ENCODE measurements at places on chromosomes 6 and 20.

DNA sequence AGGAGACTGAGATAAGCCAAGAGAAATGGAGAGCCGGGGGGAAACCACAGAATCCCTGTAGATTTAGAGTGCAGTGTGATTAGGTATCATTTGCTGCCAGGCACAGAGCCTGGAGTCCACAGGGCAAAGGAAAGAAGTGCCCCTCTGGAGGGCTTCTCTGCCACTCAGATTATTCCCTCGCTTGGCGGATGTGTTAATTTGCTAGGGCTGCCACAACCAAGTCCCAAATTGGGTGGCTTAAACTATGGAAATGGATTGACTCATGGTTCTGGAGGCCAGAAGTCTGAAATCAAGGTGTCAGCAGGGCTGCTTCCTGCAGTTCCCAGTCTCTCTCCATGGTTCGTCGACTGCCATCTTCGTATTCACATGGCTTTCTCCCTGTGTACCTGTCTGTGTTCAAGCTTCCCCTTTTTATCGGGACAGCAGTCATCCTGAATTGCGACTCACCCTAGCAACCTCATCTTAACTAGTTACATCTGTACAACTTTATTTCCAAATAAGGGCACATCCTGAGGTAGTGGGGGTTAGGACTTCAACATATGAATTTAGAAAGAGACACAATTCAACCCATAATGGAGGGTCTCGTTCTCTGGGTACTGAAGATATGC, 122.2 kb downstream of the ANKRD60 start:
- no peak for DNase-seq

DNA sequence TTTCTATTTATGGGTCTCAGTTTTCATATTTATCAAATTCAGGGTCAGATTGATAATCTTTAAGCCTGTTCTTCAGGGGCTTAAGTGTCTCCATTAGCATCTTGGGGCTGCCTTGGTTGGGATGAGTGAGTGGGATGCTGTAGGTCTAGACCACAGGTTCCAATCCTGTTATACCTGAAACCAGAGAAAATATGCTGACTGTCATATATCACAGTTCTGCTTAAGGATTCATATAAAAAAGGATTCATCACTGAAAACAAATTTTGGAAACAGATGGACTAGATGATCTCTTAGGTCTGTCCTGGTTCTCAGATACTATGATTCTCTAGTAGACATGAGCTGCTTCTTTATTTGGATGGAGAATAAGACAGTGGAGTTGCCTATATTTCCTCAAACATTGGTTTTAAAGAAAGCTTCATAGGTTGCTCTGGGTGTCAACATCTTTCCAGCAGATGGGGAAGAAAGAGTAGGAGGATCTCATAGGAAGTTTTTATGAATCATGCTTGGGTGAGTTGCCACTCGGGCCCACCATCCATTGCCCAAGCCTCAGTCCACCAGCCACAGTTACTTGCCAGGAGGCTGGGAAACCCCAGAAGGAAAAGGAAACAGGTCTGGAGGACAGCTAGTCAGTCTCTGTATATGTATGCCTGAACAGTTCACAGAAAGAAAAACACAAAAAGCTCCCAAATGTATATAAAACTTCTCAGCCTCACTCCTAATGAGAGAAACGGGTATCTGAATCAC, 42.9 kb upstream of the MAP7 start:
- DNase-seq = no peak

GRCh38 chr6:138981416-138981815, 6.6 kb downstream of the REPS1 start:
- no peak for DNase-seq

DNA sequence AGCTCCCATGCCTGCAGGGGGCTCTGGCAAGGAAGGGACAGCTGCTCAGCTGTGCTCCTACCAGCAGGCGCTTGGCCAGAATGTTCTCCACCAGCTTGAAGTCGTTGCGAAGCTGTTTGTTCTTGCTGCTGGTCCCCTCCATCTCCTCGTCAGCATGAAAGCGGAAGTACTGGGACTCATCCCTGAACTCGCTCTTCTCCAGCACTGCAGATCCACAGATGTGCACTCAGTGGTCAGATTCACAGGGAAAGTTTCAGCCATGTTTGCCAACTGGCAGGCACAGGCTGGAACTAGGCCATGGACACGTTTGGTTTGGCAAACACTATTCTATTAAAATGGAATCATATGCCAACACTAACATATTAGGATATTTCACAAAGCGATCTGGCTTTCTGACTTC, 167.9 kb downstream of the PREX1 start:
- no peak for DNase-seq

GRCh38 chr20:25744261-25744660, 47.6 kb upstream of the ZNF337 start:
- no peak for DNase-seq

- DNase-seq = no peak
Observed at GRCh38 chr6:111486921-111487320, 3.9 kb upstream of the REV3L start.

- no peak for DNase-seq
Observed at GRCh38 chr6:148272597-148272996, 70.0 kb upstream of the SASH1 start.

DNA sequence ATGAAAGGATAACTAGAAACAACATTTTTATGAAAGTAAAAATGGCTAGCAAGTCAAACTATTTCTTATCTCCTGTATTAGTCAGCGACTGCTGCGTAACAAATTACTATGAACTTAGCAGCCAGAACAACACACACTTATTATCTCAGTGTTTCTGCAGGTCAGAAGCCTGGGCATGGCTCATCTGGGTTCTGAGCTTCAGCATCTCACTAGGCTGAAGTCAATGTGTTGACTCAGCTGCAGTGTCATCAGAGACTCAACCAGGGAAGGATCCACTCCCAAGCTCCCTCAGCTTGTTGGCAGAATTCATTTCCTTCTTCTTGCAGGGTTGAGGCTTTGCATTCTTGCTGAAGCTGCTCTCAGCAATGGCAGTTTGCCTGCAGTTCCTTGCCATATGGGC, 33.2 kb upstream of the IGF2R start:
- DNase-seq = no peak

DNA sequence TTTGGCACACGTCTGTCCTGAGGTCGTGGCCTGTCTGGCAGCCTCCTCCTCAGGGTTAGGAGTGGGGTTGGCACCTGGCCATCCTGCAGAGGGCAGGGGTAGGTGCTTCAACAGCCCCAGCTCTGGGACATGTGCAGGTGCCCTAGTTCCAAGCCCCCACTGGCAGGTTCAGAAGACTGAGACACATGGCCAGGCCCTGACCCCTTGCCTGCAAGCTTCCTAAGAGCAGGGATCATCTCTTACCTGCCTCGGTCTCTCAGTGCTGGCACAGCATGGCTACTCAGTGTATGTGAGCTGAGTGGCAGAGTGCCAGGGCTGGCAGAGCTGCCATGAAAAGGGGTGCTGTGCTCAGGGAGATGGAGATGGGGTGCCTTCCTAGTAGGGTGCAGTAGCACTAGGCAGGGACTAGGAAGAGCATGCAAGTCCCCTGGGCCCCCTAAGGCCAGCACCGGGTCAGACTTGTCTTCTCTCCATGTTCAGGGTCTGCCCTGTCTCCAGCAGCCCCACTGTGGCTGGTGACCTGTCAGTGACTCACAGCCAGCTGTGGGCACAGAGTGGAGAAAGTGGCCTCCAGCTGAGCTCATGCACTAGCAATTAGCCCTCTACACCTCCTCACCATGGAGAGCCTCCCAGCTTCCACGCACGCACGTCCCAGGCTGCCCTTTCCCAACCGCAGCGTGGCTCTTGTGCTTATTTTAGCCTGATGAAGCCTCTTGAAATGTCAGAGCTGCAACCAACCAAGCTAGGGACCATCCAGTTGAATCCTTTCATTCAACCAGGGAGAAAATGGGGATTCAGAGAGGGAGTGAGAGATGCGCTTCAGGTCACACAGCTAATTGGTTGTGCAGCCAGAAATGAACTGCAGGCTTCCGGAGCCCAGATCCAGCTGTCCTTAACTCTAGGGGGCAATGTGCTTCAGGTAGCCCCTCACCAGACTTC, 116.6 kb downstream of the MRPL14 start:
- no peak for DNase-seq

DNA sequence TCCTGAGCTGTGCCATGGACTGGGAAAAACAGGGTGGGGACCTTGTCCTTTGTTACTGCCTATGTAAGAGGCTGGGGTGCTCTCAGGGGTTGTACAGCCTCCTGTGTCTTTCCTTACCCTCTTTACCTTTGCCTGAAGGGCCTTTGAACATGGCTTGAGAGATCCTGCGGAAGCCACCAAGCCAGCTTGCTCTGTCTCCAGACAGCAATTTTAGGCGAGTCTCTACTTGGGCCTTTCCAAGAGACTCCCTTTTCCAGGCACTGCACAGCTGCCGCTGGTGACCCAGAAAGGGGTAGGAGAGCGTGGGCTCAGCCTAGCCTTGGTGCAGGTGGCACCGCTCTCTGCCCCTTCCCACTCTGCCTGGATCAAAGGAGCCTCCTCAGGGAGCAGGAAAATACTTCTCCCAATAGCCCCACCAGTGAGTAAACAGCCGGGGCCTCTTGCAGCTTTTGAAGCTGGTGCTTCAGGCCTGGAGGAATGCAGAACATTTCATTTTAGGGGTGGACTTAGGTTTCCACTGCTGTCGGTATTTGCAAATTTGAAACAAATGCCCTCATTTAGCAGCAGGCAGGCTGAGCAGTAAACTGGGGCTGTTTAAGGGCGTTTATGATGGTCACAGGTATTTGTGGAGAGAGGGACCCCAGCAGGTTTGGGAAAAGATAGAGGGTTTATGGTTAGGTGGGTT, 13.9 kb downstream of the PTK7 start:
- no peak for DNase-seq

DNA sequence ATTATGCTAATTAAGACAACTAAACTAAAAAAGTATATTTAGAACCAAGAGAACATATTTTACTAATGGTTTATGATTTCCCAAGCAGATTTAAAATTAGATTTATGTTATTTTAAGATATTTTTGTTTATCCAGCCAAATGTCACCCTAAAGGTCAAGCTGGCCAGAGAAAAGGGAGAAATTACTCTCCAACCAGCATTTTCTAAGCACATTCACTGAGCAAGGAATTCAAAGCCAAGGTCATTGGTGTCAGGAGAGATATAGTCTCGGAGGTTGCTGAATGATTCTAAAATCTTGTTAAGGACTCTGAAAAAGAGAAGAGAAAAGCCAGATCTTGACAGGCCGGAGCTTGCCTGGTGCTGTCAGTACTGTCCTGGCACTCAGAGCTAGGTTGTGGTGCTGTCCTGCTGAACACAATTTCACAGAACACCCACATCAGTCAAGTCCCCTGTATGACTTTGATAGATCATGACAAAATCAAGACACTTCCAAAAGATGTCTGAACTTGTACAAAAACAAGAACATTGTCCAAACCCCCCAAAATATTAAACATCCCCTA, 222.3 kb upstream of the SMLR1 start:
- no peak for DNase-seq

- no peak for DNase-seq
Observed at GRCh38 chr20:37334450-37334849, 11.5 kb upstream of the SRC start.

DNA sequence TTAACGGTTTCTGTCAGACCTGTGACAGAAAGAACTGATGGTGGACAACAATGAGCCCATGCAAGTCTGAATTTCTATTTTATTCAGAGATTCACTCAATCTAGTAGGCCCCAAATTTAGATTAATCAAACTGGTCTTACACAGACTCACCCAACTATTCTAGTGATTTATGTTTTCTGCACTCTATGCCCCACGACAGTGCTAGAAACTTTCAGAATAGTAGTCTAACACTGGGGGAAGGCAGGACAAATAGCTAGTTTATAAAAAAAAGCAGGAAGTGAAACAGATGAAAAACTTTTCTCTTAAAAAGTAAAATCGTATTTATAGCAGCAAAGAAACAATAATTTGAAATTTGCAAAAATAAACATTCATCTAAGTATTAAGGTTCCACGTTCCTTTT, 5.0 kb downstream of the TCP11 start:
- DNase-seq = no peak

DNA sequence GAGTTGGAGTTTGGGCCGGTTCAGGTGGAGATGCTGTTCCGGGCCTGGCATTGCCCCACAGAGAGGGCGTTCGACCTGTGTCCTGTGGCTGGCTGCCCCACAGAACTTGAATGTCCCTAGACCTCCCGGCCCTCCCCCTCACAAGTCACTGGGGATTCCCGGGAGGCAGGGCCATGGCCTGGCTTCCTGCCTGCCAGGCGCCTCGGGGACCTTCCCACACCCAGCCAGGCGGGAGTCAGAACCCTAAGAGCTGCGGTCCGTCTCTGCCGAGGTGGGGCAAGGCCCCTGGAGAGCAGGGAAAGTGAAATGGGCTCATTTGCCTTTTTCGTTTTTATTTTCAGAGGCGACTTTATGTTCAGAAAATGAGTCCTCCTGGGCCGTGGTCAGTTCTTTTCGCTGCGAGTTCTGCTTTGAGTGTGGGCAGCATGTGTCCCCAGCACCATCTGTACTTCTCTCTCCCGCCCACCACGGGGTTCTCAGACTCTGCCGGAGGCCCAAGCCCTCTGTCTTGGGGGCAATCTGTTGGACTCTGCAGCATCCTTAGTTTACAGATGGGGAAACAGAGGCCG, 8.5 kb downstream of the RBM38 start:
- no peak for DNase-seq

DNA sequence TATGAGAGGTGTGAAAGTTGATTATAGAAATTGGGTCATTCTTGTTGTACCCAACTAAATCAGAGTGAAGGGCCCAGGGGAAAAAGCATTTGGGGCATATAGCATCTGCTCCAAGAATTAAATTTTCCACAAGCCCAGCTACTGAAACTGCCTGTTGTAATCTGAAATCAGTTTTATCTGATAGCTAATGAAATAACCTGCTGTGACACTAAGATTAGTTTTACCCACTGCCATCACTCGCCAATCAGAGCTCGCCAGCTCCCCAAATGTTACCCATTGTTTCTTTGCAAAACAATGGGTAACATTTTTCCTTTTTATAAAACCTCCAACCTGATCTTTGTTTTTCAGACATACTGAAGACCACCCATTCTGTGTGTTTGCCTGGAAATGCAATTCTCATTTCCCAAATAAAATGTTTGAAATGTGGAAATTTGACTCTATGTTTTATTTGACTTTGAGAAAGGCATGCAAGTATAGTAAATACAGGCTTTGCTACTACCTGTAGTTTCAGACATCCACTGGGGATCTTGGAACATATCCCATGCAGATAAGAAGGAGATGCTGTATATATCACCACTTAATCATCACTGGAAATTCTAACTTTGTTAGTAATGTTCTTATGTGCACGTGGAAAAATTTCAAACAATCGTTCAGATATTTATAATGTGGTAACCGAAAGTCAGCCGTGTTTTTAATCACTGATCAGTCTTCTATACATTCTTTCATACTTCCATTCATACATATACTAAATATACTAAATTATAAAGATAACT, 6.3 kb upstream of the AHI1 start:
- no peak for DNase-seq
